ENCODE measurements at places on chromosomes 5 and 9.
A peak's percentile ranks its signal among the peaks of the same experiment; 100 is the strongest.

- DNase-seq, result no peak
These were observed 26.9 kb downstream of the EGFLAM start for GRCh38 chr5:38285226-38285625.

GRCh38 chr9:124880501-124880900, 18.6 kb downstream of the ARPC5L start:
- DNase-seq, result no peak

- no peak for DNase-seq
These were observed 461.7 kb downstream of the TLE1 start for GRCh38 chr9:81227507-81228245.

- no peak for DNase-seq
These were observed 64.3 kb downstream of the GLDC start for GRCh38 chr9:6581253-6581652.

- DNase-seq, result no peak
These were observed 250.5 kb upstream of the TUT7 start for GRCh38 chr9:86604741-86605140.

DNA sequence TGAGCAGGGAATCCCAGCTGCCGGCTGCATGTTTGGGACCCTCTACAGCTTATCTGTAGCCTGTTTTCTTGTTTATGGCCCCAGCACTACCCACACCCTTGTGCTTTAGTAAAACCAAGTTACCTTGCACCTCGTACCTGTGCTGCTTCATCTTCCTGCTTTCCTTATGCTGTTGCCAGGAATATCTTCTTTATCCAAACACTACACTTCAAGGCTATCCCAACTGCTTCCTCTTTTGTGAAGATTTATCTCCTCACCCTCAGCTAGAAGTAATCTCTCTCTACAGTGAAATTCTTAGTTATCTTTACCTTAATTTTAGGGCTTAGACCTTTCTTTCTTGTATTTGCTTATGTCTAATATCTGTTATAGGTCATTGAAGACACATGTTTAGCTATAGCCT, 171.1 kb downstream of the KDM4C start:
- no peak for DNase-seq

DNA sequence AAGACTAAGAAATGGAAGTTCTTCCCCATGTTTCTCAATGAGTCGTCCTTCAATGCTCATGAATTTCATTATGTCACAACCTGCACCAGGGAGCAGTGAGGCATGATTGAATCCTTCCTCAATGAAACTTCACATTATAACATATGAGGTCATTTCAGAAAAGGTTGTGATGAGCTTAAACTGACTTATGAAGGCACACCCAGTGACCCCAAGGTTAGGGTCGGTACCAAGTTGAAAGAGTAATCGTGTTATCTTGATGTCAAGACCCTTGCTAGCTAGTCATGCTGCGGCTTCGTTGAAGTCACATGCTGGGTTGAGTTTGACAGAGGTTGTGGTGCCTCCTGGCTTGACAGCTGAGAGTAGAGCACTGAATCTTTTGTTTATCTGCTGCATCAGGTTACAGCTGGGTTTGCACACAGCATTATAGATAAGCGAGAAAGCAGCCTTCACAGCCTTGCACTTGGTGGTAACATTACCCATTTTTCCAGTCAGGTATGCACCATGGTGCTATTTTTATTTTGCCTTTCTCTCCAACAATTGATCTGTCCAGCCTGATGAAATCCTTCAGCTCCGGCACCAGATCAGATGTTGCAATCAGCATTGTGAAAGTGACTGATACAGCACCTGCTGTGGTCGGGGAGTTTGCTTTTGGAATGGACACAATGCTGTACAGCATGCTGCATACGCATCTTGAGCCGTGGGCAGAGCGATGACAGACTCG, 133.2 kb downstream of the ERCC6L2 start:
- no peak for DNase-seq

DNA sequence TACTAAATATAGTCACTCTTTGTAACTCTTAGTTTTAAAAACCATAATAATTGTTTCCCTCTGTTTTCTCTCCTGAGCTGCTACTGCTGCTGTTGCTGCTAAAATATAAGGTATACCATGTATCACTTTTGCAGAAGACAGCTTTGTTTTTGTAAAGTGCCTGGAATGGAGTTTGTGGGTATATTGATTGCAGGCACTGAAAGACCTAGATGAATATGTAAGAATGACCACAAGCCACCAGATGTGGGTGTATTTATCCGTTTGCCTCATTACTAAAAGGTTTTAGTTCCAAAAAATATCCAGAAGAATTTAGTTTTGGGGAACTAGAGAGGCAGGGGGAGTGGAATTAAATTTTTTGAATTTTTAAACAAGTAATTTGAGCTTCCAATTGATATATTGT, 151.1 kb upstream of the CDKN2B start:
- no peak for DNase-seq

DNA sequence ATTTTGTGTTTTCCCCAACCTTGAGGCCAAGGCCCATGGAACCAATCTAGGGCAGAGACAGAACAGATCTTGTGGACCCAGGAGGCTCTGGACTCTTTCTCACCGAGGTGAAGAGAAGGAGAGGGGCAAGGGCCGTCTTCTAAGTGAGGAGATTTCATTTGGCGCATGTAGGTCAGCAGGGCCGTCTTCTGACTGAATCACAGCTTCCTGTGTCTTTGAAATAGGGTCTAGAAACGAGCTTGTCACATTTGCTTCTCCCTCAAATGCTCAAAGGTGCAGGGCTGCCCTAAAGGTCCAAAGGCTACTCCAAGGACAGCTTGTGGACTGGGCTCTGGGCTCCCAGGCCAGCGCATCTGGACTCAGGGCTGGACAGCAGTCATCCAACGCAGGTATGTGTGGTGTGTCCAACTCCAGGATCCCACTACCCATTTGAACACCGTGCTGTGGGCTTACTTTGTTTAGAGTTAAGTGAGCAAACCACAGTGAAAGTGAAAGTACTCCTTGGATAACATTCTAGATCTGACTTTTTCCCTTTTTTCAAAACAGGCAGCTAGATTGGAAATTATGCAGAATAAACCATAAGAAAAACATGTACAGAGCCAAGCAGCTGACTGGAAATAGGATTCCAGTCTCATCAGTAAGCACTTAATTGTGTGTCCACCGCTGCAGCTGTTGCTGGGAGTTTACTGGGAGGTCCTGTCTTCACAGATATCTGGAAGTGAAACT, 357.0 kb downstream of the GADD45G start:
- DNase-seq, result no peak

- no peak for DNase-seq
These were observed 86.1 kb downstream of the TMEM167A start for GRCh38 chr5:82991059-82991458.

DNA sequence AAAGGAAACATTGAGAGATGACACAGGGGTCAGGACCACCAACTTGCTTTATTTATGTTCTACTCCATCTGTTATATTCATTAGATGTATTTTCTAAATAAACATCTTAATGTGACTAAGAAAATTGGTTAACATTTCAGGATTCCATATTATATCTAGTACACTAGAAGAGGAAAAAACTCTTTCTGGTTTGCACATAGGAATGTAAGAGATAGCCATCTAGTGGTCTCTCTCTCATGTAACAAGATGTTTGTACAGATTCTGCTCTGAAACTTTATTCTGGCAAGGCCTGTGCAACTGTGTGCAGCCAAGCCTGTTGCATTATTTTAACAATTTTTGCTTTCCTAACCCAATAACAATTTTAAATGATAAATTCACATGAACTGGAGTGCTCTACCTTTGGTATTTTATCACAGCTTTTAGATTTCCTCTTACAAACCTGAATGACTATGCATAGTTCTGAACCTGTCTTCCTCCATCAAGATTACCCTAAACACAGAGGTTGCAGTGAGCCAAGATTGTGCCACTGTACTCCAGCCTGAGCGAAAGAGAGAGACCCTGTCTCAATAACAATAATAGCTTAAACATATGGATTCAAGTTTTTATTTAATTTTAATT, 148.2 kb downstream of the GIN1 start:
- no peak for DNase-seq

GRCh38 chr5:18660511-18660910, 1026.3 kb downstream of the TAF11L14 start:
- no peak for DNase-seq

- peak; percentile 16 for DNase-seq
These were observed 57.3 kb upstream of the UBAC1 start for GRCh38 chr9:136018257-136019031.

DNA sequence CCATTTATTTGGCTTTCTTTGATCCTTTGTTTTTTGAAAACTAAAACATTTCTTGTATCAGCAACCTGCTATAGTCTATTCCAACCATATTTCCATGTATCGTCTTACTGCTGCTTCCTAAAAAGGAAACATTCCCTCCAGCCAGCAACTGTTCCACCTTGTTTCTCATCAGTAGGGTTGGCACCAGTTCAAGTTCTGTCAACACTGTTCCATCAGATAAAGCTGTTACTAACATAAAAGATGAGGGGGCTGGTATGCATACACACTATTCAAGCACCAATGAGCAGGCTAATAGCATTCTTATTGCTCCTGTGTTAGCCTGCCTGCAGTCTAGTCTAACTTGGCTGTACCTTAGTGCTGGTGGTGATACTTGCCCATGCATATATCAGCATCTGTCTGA, 178.3 kb downstream of the CWC27 start:
- DNase-seq, result no peak

- peak; percentile 74 for DNase-seq
These were observed 20.3 kb downstream of the CCDC187 start for GRCh38 chr9:136283291-136284235.

- DNase-seq, result no peak
These were observed 205.0 kb downstream of the TRIO start for GRCh38 chr5:14348142-14348541.
